ENCODE measurements at places on chromosomes 3 and 15. TPM values are rescaled to one million over a fixed set of nuclear protein-coding genes. Genes with fewer than 3 reads are reported as not detected.
A peak's percentile ranks its signal among the peaks of the same experiment; 100 is the strongest.

PRR20G gene
- not detected for polyA plus RNA-seq

FLNB gene
- polyA plus RNA-seq: 38.9 TPM

CFAP92 gene
- polyA plus RNA-seq: 0.63 TPM

MME gene
- 2.2 TPM for polyA plus RNA-seq

IL17RB gene
- 0.26 TPM for polyA plus RNA-seq

ALDH1L1 gene
- polyA plus RNA-seq: 0.13 TPM

CTXN2 gene
- not detected for polyA plus RNA-seq

RGMA gene
- polyA plus RNA-seq: 2.0 TPM

CCK gene
- polyA plus RNA-seq: not detected

COX17 gene
- polyA plus RNA-seq: 97.4 TPM

SLC25A26 gene
- polyA plus RNA-seq: 20.1 TPM

DNA sequence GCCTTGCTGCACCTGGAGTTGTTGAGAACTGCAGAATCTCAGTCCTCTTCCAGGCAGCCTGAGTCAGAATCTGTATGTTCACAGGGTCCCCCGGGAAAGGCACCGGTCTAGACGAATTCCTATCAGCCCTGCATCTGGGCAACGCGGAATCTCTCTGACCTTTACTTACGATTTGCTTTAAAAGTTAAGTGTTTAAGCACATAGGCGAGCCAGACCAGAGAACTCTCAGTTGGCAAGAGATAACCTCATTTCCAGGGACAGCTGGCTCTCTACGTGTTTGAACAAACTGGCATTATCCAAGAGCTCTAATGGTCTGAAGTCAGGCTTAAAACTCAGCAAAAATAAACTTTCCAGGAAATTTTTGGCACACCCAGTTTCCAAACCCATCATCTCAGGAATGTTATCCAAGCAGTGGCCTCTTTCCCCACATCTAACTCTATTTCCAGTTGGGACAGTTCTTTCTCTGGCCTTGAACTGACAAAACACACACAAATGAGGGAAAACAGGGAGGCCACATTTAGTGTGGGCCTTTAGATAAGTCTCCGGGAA lies 53.4 kb downstream of the HES1 start:
- DNase-seq: no peak

- no peak for DNase-seq
Measured at GRCh38 chr15:67164401-67164791, 90.1 kb downstream of the AAGAB start.

- DNase-seq: no peak
Measured at GRCh38 chr3:182083112-182083511, 371.4 kb downstream of the SOX2 start.

- DNase-seq: no peak
Measured at GRCh38 chr3:57796261-57796660, 40.2 kb downstream of the SLMAP start.

GRCh38 chr3:66738625-66739365 lies 238.0 kb upstream of the LRIG1 start:
- DNase-seq: no peak

GRCh38 chr3:72142028-72142427 lies 357.1 kb upstream of the PROK2 start:
- no peak for DNase-seq

GRCh38 chr3:50201573-50202315 lies 3.3 kb upstream of the SLC38A3 start:
- no peak for DNase-seq

- no peak for DNase-seq
Measured at GRCh38 chr3:178749471-178749870, 213.2 kb downstream of the KCNMB2 start.

DNA sequence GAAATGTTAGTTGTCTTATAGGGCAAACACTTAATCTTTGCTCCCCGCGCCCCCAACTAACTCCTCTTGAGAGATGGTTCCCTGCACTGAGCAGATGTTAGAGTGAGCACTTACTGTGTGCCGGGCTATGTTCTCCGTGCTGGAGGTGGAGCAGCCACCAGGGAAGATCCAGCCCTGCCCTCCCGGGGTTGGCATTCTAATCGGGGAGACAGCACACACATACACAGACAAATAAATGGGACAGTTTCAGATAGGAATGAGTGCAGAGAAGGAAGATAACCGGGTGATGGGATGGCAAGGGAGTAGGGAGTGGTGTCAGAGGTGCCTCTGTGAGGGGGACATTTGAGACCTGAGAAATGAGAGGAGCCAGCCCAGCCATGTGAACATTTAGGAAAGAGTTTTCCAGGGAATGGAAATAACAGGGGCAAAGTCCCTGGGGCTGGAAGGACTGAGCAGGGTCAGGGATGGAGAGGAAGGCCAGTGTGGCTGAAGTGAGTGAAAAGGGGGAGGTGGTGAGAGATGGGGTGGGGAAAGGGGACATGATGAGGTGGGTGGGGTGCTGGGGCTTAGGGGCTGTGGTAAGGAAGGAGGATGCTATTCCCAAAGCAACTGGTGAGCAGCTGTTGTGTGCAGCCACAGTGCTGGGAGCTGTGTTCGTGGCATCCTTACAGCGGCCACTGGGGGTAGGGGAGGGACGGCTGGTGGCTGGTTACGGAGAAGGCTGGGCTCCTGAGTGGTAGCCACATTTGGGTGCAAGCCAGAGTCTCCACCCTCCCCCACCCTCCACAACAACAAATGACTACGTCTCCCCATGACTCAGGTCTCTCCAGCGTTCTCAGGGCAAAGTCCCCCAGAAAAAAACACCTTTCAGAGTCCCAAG lies 15.4 kb upstream of the FGD5 start:
- peak; percentile 71 for DNase-seq

- DNase-seq: no peak
Measured at GRCh38 chr3:50807266-50807665, 132.5 kb downstream of the DOCK3 start.

DNA sequence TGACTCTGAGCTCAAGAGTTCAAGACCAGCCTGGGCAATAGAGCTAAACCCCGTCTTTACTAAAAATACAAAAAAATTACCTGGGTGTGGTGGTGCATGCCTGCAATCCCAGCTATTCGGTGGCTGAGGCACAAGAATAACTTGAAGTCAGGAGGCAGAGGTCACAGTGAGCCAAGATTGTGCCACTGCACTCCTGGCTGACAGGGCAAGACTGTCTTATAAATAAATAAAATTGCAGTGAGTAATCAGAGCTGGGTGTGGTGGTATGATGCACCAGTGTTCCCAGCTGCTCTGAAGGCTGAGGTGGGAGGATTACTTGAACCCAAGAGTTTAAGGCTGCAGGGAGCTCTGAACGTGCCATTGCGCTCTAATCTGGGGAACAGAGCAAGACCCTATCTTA lies 55.9 kb upstream of the GCNT3 start:
- no peak for DNase-seq

DNA sequence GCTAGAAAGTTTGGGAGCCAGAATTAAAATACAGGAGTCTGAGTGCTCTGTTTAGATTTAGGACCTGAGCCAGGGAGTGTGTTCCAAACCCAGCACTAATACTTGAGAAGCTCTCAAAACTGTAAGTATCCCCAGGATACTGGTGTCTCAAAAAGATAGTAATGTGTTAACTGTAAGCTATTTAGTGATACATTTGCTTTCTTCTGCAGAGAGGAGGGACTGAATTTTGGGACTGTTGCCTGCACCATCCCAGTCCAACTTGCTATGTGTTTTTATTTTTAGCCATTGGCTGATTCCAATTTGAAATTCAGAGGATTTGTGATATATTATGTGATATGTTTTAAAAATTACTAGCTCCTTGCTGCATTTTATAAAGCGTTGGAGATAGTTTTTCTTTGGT lies 31.5 kb downstream of the UBE2E1 start:
- DNase-seq: no peak

GRCh38 chr3:184584464-184584891 lies 22.9 kb downstream of the EPHB3 start:
- DNase-seq: no peak

DNA sequence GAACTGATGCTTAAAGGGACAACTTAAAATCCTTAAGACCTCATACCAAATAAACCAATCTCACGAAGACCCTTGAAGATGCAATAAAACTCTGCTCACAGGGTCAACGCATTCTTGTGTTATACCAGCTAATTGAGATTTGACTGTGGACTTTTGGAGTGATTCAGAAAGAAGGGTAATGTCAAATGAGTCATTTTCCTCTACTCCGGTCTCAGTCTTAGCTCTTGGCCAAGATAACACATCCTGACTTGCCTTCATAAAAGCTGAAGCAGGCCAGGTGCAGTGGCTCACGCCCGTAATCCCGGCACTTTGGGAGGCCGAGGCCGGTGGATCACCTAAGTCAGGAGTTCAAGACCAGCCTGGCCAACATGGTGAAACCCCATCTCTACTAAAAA lies 3.8 kb downstream of the PKM start:
- no peak for DNase-seq

- DNase-seq: no peak
Measured at GRCh38 chr15:90809536-90809935, 58.9 kb upstream of the FURIN start.

- DNase-seq: no peak
Measured at GRCh38 chr3:112498914-112499711, at the start of gene BTLA. Gene BTLA, minus strand, starts transcription at chr3:112499472. Its CDS starts 114 bp downstream, at chr3:112499358.

GRCh38 chr3:126360714-126361060 lies 3.5 kb upstream of the KLF15 start:
- DNase-seq: peak; percentile 56

GRCh38 chr3:134807189-134807588 lies 12.1 kb downstream of the EPHB1 start:
- no peak for DNase-seq

DNA sequence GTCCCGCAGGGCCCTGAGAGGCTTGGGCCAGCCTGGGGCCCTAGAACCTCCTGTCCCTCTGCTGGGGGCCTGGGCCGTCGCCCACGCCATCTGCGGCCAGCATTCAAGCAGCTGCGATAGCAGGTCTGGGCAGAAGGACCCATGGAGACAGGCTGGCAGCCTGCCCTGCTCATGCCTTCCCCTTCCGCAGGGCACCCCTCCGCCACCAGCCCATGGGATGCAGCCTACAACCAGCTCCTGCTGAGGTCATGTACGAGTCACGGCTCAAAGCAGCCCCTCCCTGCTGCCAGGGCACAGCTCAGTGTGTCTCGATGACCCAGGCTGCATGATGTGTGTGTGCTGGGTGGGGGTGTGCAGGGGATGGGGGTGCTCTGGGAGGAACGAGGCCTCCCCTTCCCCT lies 27.8 kb downstream of the DUSP7 start:
- DNase-seq: no peak

- DNase-seq: no peak
Measured at GRCh38 chr15:78415284-78415683, 22.7 kb upstream of the IREB2 start.

GRCh38 chr15:62455441-62455921 lies 290.4 kb upstream of the C2CD4B start:
- no peak for DNase-seq

- no peak for DNase-seq
Measured at GRCh38 chr15:55873024-55873720, 120.2 kb downstream of the NEDD4 start.
